ENCODE measurements at places on chromosomes 7 and 10. TPM values are rescaled to one million over a fixed set of nuclear protein-coding genes. Genes with fewer than 3 reads are reported as not detected.

TEX47 gene
- not detected for total RNA-seq

MYL10 gene
- total RNA-seq = not detected

EBF3 gene
- 10.7 TPM for total RNA-seq

ARL3 gene
- total RNA-seq = 10.8 TPM

TLX1 gene
- total RNA-seq = not detected

VPS37D gene
- total RNA-seq = 9.3 TPM

C10orf67 gene
- total RNA-seq = not detected

BRAF gene
- total RNA-seq = 42.6 TPM

FGL2 gene
- total RNA-seq = 69.3 TPM

MMD2 gene
- total RNA-seq = not detected

RTKN2 gene
- not detected for total RNA-seq

DYDC1 gene
- not detected for total RNA-seq

NPTX2 gene
- total RNA-seq = 5.5 TPM

COG5 gene
- 61.1 TPM for total RNA-seq

HOGA1 gene
- total RNA-seq = 2.5 TPM

COPS6 gene
- total RNA-seq = 110 TPM

MCM10 gene
- not detected for total RNA-seq

EXOSC1 gene
- total RNA-seq = 26.7 TPM

CACNB2 gene
- 33.0 TPM for total RNA-seq

PRRT4 gene
- not detected for total RNA-seq

GPR15LG gene
- total RNA-seq = not detected

ZNF467 gene
- 23.6 TPM for total RNA-seq

SFMBT2 gene
- 23.4 TPM for total RNA-seq

PPP1R17 gene
- total RNA-seq = not detected

ELN gene
- total RNA-seq = 147 TPM

ZNF425 gene
- not detected for total RNA-seq

MYO1G gene
- total RNA-seq = 1.5 TPM

TMEM236 gene
- total RNA-seq = 1.2 TPM

SKIDA1 gene
- not detected for total RNA-seq

DNAH11 gene
- 0.26 TPM for total RNA-seq

MKI67 gene
- total RNA-seq = 0.24 TPM

HOXA10 gene
- 50.5 TPM for total RNA-seq

GHRHR gene
- total RNA-seq = not detected

CALML3 gene
- not detected for total RNA-seq

CALHM3 gene
- not detected for total RNA-seq

NPC1L1 gene
- not detected for total RNA-seq

CTAGE4 gene
- total RNA-seq = 0.26 TPM

FAM25G gene
- total RNA-seq = not detected
